ENCODE measurements at places on chromosomes 12 and 14.
A peak's percentile ranks its signal among the peaks of the same experiment; 100 is the strongest.

DNA sequence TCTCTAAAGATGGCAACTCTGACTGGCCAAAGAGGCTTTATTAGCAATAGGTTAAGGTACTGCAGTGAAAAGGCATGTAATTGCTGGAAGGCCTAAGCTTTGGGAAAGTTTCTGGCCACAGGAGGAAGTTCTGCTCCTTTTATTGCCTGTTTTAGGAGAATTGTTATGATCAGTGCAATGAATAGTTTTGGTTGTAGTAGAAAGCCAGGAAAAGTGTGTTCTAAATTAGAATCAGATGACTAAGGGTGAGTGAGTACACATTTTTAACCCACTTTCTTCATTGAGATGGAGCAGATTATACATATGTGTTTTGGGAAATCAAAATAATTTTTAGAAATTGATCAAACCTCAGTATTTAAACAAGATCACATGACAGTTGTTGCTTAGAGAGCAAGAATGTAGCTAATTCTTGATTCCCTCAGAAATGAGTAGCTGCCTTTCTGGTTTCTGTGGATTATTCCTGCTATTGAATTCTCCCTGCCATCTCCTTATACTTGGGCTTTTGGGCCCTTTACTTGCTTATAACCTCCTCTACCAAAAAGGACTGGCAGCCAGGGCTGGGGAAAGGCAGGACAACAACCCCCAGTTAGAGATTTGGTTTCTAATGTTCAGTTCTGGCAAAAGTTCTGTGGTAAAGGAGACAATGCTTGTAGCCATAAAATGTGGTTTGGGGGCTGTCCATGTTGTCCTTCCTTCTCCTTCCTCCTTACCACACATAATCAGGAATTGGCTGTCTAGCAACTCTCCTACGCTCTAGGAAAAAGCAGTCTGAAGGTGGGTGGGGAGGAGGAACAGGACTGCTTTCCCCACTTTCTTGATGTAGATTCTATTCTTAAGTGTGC, 217.1 kb downstream of the SLC38A4 start:
- no peak for DNase-seq

DNA sequence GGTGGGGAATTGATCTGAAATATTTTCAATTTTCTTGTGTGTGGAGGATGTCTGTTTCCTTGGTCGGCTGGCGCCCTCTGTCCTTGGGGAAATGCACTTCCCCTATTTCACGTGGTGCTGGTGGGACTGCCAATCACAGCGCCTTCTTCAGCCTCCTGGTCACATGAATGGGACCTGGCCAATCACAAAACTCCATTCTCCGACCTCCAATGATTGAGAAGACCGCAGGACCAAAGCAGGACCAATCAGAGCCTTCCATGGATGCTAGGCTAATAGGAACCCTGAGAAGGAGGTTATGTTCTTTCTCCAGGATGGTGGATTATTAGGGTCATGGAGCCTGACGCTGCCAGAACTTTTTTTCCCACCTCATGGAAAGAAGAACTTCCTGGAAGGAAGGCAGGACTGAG, 188.7 kb downstream of the TTC8 start:
- DNase-seq, result no peak

DNA sequence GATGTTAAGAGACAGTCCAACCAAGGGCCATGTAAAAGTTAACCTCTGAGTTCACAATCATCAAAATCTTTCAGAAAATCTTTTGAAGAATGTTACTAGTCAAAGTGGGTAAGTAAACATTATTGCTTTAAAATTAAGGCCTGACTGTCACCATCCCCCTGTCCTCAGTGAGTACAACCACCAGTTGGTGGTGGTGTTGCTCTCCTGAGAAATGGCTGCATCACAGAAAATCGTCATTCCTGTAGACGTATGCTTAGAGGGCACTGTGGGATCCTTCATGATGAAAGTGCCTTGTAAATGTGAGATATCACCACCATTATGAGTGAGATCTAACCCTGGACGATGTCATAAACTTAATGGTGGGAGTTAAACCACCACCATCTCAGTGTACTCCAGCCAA, 451.2 kb downstream of the RPS29 start:
- no peak for DNase-seq

DNA sequence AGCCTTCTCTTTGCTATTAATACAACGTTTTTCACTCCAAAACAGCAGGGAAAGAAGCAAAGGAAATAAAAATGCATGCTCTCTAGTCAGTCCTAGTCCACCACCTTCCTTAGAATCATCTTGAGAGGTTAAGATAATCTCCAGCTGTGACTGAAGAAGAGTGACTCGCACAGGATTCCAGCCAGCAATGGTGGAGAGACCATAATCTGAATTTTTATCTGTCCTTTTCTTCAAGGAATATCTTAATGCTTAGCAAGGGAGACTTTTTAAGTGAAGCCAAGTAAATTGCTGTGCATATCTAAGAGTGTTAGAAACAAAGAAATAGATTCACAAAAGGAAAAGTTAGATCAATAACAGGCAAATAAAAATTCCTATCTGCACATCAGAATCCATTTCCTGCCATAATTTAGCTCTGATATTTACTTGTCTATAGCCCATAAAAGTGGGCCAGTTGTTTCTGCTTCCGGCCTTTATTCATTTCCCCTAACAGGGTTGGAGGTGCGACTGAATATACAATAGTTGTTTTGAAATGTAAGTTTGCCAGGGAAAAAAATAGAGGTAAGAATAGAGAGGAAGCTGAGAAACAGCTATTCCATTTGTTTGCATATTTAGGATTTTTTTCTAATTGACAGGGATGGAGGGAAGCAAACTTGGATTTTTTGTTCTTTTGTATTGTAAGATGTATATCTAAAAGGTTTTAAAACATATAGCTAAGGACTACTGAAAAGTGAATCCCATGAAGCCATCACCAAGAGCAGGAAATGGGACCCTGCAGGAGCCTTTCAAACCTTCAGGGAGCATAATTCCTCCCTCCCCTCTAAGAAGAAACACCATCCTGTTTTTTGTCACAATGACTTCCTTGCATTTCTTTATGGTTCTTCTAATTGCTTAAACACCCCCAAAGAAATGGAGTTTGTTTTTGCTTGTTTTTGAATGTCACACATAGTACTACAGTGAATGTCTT, 154.0 kb downstream of the ITPR2 start:
- DNase-seq, result no peak

DNA sequence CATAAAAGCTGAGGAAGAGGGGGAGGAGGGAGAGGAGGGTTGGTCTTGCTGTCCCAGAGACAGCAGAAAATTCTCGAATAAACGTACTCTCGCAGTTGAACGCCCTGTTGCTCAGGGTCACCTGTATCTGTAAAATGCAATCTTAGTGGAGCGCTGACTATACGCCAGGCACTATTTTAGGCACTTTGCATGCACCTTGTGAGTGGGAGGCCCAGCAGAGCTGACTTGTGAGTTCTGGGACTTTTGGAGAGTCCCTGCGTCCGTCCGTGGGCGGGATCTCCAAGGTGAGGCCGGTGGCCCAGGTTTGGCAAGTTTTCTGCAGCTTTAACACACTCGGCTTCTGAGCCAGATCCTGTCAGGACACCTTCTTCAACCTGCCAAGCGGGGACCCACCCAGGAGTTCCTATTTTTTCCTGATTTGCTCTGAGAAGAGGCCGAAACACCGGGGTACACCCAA, 32.5 kb upstream of the PLEKHG6 start:
- peak; percentile 53 for DNase-seq

GRCh38 chr14:90511795-90512328, 115.0 kb downstream of the CALM1 start:
- no peak for DNase-seq

DNA sequence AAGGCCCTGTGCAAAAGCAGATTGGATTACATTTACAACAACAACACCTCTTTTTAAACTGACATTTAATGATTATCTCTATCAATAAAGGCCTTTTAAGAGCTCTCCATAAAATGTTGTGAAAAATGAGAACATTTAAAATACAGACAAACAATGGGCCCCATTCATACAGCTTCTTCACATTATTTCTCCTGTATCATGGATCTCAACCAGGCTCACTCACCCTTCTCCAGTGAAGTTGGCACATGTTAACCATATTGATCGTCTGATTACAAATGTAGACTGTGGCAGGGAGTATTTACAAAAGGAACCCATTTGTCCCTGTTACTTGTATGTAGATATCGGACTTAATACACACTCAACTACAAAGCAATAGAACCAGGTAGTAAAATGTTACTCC, 220.2 kb upstream of the BTG1 start:
- DNase-seq, result no peak

GRCh38 chr12:65968359-65968758, 144.1 kb downstream of the HMGA2 start:
- no peak for DNase-seq

- DNase-seq, result no peak
Measured at GRCh38 chr14:105897725-105898113, 371.3 kb downstream of the TMEM121 start.

DNA sequence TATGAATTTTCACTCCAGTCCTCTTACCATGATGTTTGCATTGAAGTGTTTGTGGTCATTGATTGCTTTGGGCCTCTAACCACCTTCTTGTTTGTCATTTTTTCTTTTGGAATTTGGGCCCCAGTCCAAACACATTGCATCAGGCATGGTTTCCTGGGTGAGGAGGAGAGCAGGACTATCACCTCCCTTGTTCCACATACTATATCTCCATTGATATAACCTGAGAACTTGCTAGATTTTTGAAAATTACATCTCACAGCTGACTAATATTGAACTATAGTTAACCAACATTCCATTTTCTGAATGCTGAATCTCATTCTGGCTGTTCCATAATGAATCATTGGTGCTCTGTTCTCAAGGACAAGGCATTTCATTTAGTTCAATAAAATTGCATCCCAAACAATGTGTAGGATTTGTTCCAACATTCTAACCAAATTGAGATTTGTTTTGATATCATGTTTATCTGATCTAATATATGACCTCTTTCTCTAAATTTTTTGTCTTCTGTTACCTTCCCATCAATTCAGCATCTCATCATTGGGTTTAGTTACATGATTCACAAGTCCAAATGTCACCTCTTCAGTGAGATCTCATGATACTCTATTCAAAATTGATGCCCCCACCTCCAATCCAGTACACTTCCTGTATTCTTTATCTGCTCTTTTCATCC, 329.0 kb downstream of the ZFP36L1 start:
- no peak for DNase-seq

- DNase-seq, result no peak
Measured at GRCh38 chr14:33363682-33364081, 425.0 kb downstream of the NPAS3 start.

GRCh38 chr12:111181143-111181726, 187.7 kb downstream of the PHETA1 start:
- no peak for DNase-seq

DNA sequence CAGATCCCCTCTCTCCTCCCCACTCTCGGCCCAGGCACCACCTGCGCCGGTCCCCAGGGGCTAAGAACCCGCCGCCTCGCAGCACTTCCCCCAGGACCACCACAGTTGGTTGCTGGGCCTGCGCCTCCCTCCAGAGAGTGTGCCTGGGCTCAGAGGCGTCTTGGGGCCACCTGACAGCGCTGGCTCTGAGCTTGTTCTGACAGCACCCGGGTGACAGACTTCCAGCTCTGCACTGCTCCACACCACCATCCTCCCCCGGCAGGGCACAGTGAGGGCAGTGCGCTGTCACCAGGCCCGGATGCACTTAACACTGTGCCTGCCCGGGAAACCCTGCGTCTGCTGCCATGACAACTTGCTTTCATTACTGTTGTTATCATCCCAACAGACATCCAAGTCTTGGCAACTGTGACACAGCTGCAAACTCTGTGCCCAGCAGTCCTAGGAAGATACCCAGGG, 6.6 kb downstream of the BRF1 start:
- peak; percentile 58 for DNase-seq

DNA sequence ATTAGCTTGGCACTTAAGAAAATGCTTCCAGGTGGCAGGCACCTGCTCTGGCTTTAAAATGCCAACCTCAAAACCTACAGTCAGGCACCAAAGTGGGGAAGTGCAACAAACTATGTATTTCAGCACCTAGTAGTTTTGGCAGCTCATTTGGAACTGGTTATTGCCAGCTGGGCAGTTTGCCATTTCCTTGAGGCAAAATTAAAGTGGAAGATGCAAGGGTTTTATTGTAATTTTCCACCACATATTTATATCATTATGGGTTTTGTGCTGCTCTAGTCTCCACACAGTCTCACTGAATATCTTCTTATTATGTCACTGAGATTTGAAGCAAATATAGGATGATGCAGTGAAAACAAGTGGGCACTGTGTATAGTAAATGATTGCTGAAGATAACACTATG, 117.0 kb downstream of the PRKD1 start:
- DNase-seq, result no peak

- no peak for DNase-seq
Measured at GRCh38 chr14:74195623-74196022, 43.6 kb upstream of the VSX2 start.

- DNase-seq, result no peak
Measured at GRCh38 chr14:76089575-76089974, 62.1 kb upstream of the GPATCH2L start.

DNA sequence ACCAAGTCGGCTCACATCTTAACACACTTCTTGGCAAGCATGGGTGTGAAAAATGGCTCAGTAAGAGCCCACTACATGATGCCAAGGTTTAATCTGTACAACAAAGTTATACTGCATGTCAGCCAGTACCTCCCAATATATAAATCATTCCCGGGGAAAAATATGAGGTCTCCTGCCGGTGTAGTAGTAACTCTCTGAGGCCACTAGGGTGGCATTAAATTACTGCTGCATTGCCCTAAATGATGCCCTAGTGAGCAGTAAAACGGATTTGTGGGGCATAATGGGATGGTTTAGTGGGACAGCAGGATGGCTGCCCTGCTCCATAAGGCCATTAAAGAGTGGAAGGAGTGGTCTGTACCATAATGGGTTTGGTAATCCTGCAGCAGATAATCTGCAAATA, 267.7 kb downstream of the MED13L start:
- no peak for DNase-seq

DNA sequence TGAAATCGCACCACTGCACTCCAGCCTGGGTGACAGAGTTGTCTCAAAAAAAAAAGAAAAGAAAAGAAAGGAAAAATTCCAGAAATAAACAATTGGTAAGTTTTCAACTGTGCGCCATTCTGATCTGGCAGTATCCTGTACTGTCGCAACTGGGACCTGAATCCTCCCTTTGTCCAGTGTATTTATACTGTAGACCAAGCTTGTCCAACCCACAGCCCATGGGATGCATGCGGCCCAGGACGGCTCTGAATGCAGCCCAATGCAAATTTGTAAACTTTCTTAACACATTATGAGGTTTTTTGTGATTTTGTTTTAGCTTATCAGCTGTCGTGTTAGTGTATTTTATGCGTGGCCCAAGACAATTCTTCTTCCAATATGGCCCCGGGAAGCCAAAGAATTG, 84.7 kb downstream of the TMCC3 start:
- DNase-seq, result no peak

GRCh38 chr14:48398675-48399282, 723.4 kb upstream of the MDGA2 start:
- no peak for DNase-seq

- no peak for DNase-seq
Measured at GRCh38 chr12:127013197-127013596, 1253.8 kb upstream of the TMEM132C start.
